ENCODE measurements at places on chromosomes 7 and 10.

GRCh38 chr10:133247681-133248333 lies 10.2 kb downstream of the VENTX start:
- no peak for DNase-seq

DNA sequence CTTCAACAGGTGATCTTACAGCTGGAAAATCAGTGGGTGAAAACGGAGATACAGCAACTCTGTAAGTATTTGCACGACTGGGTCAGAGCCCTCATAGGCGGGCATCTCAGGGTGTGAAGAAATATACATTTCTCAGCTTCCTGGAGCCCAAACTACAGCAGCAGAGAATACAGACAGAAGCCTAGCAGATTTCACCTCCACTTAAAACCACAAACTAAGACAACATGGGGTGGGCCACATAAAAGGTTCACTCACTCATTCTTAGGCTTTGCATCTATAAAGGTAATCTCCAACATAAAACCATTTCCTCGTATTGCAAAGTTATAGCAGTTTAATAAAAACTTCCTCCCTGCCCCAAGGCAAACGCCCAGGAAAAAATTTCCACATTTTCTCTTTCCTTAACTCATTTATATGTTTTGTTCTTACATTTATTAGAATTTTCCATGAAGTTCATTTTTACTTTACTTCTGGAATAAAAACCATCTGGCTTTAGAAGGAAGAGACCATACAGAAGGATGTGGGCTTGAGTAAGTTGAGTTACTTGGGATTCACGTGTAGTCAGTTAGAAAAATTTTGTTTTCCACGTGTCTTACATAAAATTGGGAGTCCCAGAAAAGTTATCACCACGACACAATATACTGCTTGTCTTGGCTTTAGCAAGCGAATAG lies 327.1 kb downstream of the FRMD4A start:
- DNase-seq = no peak

- DNase-seq = no peak
These were observed 706.4 kb downstream of the SORCS3 start for GRCh38 chr10:105347487-105347886.

GRCh38 chr10:34811126-34811967 lies 3.7 kb downstream of the PARD3 start:
- DNase-seq = no peak

DNA sequence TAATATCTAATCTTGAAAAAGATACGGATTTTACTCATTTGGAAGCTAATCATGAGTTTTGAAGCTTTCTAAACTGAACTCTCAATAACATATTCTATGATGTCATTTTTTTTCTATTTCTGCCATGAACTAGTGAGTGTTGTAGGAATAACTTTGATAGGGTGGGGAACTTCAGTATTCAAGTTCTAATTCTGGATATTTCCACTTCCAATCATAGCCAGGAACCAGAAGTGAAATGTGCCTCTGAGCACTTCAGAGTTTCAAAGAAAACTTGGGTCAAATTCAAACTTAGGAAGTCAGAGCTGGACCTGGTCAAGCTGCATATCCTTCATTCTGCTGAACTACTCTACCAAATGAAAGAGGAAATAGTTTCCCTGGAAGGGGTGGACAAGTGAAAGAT lies 847 bp downstream of the AGMO start:
- DNase-seq = no peak

DNA sequence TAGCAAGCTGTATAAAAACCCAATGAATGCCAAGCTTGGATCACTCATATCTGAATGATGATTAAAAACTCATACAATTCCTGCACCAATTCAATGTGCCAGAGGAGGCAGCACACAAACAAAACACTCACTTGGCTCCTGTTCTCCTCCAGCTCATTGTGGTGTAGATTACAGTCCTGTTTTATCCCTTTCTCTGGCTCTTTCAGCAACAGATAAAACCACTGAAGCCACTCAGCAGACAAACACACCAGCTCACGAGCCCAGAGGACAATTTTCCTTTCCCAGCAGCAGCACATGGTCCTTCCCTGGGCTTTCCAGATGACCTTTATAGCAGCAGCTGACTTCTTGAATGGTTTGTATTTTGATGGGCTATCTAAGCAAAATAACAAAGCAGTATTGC lies 107.3 kb upstream of the STARD3NL start:
- DNase-seq = no peak

DNA sequence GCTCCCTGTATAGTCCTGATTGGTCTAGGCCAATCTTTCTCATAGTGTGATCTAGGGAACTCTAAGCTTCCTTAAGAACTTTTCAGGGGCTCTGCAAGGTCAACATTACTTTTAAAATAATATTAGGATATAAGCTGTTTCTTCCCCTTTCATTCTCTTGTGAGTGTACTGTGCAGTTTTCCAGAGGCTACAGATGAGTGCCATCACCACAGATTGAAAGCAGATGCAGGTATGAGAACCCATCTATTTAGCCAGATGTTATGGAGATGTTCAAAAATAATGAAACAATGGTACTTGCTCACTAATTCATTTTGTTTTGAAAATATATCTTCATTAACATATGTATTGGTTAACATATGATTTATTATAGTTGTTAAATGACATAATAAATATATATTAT lies 169.2 kb upstream of the SEMA3A start:
- DNase-seq = no peak

GRCh38 chr7:90201500-90202195 lies 9.9 kb upstream of the STEAP2 start:
- DNase-seq = no peak

- DNase-seq = no peak
These were observed 314.5 kb upstream of the SEMA3C start for GRCh38 chr7:81233208-81233940.

DNA sequence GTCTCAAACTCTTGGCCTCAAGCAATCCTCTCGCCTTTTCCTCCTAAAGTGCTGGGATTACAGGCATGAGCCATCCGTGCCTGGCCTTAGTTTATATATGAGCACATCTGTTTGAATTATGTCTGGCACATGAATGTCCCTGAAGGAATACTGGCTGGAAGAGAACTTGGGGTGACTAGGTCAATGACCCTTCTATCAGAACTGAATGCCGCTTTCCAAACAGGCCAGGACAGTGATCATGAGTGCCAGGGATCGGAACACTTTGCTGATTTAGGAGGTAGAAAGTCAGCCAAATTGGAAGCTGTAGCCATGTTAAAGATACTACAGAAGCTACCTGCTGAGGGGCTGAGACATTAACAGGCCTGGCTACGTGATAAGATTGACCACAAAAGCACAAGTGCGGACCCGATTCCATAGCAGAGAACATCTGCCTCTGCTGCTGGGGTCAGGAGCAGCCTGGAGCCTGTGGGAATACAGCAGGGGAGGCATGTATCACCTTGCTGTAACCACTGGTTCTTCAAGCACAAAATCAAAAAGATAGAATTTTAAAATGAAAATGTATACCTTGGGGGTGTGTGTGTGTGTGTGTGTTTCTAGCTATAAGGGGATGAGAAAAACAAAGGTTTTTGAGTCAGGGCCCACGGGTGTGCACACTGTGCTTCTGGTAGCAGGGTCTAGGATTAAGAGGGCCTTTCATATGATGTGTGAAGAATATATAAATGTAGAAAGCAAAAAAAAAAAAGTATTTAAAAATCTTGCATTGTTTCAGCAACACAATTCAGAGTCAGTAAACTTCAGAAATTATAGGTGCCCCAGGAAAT lies 293.7 kb downstream of the BBS9 start:
- no peak for DNase-seq

GRCh38 chr10:103557455-103557854 lies 64.0 kb downstream of the NEURL1 start:
- no peak for DNase-seq

GRCh38 chr10:70437721-70438120 lies 3.8 kb downstream of the NODAL start:
- DNase-seq = no peak

DNA sequence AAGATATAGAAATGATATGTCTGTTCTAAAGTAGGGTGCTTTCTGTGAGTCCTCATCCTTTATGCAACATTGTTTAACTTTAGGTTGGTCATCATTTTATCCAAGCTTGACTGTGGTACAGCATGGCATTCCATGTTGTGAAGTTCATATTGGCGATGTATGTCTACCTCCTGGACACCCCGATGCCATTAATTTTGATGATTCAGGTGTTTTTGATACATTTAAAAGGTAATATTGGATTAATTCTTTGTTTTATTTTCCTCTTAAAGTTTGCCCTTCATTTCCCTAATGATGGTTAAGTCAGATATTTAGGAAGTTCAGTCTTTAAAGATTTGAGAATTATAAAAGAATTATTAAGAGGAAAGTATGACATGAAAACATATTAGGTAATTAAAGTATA lies 21.3 kb downstream of the HBP1 start:
- DNase-seq = no peak

GRCh38 chr7:77858278-77858677 lies 59.7 kb downstream of the PHTF2 start:
- DNase-seq = no peak

DNA sequence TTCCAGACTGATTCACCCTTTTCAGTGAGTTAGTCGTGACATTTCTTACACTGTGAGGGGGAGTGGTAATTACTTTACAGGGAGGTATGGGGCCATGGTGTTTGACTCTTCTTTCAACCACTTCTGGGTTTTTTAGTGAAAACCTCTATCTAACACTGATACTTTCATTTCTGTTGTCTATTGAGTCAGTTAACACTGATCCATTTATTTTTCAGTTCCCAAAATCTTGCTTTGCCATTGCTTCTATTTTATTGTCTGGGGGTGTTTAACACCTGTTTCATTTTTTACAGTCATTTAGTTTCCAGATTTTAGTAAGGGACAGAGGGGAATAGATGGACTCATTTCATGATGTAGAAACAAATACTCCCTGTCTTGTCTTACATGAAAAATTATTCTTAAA lies 61.5 kb downstream of the HELLS start:
- DNase-seq = no peak

GRCh38 chr10:102152545-102152890 lies 329 bp downstream of the NOLC1 start:
- DNase-seq = no peak

DNA sequence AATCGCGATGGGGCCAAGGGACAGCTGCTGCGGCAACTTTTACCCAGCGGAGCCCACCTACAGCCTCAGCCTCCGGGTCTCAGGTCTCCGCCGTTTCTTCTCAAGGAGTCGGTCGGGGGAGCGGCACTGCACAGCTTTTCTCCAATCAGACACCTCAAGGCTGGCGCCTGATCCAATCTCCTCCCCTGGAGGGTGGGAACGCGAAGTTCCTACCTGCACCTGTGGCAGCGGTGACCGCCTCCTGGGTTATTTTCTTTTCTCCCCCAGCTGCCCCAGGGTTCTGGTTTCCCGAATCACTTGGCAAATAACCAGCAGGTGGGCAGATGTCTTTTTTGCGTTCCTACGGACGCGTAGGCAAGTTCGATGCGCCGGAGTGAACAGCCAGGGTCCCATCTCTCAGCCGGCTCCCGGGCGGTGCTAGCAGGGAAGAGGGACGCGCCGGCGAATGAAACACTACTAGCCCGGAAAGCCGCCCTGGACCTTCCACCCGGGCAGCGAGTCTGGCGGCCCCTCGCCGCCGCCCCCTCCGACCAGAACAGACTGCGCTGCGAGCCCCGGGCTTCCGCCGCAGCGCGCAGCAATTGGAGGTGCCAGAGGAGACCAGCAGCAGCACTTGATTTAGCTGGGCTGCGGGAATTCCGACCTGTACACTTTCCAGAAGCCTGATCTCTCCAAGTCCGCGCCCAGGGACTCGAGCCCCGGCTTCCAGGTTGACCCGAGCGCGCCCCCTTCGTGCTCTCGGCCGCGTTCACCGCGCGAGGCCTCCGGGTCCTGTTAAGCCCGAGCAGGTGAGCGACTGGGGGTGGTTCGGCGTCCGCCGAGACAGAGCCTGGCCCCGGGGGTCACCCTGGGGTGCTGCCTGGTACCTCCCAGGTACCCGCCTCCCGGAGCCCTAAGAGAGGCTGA lies at the start of gene PRR15:
Gene PRR15 (plus strand): TSS at position 246 of the 906 bp plus-strand sequence. CDS start 2,495 bp downstream, outside the sequence.
- DNase-seq = no peak

- no peak for DNase-seq
These were observed 21.1 kb downstream of the SLC29A4 start for GRCh38 chr7:5303591-5304505.

DNA sequence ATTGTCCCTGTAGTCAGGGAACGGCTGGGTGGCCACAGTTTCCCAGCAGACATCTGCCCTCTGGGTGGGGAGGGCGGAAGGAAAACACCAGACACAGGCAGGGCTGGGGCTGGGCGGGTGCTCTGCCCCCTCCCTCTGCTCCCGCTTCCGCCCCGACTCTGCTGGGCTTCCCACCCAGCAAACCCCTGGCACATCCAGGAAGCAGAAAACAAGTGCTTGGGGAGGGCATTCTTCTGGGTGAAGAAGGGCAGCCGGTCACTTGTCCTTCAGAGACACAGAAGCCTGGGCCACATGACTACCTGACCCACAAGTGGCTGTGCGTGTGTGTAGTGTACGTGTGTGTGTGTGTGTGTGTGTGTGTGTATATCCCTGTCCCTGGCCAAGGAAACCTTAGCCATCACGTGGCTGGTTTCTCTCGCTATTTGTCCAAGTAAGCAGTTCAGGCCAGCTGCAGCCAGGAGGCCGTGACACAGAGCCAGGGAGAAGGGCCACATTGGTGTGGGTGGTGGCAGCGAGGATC lies 77.9 kb downstream of the ZMIZ1 start:
- peak; percentile 82 for DNase-seq

DNA sequence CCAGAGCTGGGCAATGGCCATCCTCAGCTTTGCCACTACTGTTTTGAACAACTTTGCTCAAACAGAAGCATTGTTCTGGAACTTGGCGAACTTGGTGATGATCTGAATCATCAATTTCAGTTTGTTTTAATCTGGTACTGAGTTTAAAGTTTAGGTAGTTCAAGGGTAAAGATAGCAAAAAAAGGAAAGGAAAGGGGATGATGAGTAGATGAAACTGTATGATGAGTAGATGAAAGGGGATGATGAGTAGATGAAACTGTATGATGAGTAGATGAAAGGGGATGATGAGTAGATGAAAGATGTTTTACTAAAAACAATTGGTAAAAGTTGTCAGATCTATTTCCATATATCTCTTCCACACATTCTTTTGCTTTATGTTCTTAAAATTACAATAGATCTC lies 737.0 kb downstream of the LRMDA start:
- DNase-seq = no peak

DNA sequence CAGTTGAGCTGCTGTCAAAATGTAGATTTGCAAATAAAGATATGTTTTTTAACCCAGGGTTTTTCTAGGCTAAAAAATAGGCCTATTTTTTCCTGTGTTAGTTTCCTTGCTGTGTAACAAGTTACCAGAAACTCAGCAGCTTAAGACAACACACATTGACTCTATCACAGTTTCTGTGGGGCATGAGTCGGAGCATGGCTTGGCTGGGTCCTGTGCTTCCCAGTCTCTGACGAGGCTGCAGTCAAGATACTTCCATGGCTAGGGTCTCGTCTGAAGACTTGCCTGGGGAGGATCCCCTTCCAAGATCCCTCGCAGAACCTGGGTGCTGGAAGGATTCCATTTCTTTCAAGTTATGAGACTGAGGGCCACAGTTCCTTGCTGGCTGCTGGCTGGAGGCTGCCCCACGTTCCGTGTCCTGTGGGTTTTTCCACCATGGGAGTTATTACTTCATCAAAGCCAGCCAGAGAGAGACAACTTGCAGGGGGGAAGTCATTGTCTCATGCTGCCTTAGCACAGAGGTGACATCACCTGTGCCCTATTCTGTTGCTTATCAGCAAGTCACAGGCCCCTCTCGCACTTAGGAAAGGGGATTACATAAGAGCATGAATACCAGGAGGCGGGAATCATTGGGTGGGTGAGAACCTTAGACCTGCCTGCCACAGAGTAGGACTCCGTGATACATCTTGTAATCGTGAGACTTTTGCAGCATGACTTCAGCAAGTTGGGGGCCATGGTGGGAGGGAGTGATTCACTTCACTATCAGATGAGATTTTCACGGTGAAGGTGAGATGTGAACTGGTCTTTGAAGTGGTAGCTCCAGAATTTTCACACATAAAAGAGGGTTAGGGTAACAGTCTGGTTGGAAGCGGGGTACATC lies 77.9 kb downstream of the CCNY start:
- DNase-seq = no peak
